ENCODE measurements at places on chromosomes 1 and 21. TPM values are rescaled to one million over a fixed set of nuclear protein-coding genes. Genes with fewer than 3 reads are reported as not detected.

DNA sequence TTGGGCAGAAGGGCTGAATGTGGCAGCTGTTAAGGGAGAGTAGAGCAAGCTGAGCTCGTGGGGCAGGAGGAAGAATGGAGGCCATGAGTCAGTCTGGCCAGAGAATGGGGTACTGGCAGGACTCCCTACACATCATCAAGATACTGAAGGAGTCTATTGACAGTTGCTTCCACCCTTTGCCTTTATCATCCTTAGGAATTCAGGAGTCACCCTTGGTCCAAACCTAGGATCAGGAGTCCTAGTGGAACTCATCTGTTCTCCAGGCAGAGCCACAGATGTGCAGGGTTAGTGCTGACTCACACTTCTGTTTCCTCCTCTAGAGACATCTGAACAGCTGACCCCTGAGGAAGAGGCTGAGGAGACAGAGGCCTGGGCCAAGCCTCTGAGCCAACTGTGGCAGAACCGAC lies 18.7 kb upstream of the ST3GAL3 start:
- no peaks in the 10 kb centered on the region for H3K4me1 ChIP-seq
- peaks cover 100% of the 10 kb centered on the region for H3K36me3 ChIP-seq
- no peak for DNase-seq
- H3K27ac ChIP-seq = no peak overlapping the region

GRCh38 chr1:45488666-45489377 lies 2.1 kb downstream of the TESK2 start:
- DNase-seq = peak; percentile 34
- no peaks in the 10 kb centered on the region for H3K36me3 ChIP-seq
- no peak overlapping the region for H3K4me3 ChIP-seq
- H3K4me1 ChIP-seq = peaks cover 20% of the 10 kb centered on the region
- H3K27me3 ChIP-seq = no peaks in the 10 kb centered on the region
- no peak overlapping the region for H3K27ac ChIP-seq

- H3K36me3 ChIP-seq = no peaks in the 10 kb centered on the region
- no peaks in the 10 kb centered on the region for H3K4me1 ChIP-seq
- H3K27me3 ChIP-seq = no peaks in the 10 kb centered on the region
- peak; percentile 60 for DNase-seq
- no peak overlapping the region for H3K27ac ChIP-seq
These were observed 716.9 kb downstream of the ADGRL2 start for GRCh38 chr1:82517586-82517985.

DNA sequence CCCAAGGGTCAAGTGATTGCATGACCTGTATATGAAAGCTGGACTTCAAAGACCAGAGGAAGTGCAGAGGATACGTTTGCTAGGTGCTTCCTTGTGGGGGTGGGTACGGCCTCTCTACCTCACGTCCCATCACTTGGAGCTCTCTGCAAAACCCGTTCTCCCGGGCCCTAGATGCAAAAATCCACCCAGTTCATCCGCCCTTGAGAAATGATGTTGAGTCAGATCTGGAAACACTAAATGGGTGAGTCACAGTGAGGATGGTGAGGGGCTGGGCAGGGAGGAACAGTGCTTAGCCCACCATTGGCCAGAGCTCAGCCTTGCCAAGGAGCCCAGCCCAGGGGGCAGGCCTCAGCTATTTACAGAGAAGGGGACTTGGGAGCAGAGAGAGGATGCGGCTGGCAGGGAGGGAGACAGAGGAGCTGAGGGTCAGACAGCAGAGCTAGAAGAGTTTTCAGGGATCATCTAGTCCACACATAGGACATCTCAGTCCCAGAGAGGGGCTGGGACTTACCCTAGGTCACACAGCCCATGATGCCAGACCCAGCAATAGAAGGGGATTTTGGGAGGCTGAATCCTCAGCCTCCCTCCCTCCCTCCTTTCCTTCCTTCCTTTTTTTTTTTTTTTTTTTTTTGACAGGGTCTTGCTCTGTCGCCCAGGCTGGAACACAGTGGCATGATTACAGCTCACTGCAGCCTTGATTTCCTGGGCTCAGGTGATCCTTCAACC lies 14.6 kb downstream of the ARHGEF10L start:
- H3K4me1 ChIP-seq = peaks cover 38% of the 10 kb centered on the region
- no peaks in the 10 kb centered on the region for H3K27me3 ChIP-seq
- H3K27ac ChIP-seq = no peak overlapping the region
- no peak for DNase-seq

- DNase-seq = no peak
- H3K4me1 ChIP-seq = no peaks in the 10 kb centered on the region
- no peaks in the 10 kb centered on the region for H3K27me3 ChIP-seq
- no peaks in the 10 kb centered on the region for H3K36me3 ChIP-seq
These were observed 27.5 kb upstream of the SOX13 start for GRCh38 chr1:204045430-204045829.

- no peaks in the 10 kb centered on the region for H3K27me3 ChIP-seq
- no peak for DNase-seq
- H3K4me3 ChIP-seq = no peak overlapping the region
- no peaks in the 10 kb centered on the region for H3K4me1 ChIP-seq
These were observed 32.2 kb upstream of the GADD45A start for GRCh38 chr1:67652800-67653199.

GRCh38 chr1:220500372-220500771 lies 27.6 kb upstream of the MARK1 start:
- H3K36me3 ChIP-seq = no peaks in the 10 kb centered on the region
- no peak for DNase-seq

GRCh38 chr1:34396042-34396441 lies 219.3 kb downstream of the C1orf94 start:
- no peaks in the 10 kb centered on the region for H3K36me3 ChIP-seq
- no peaks in the 10 kb centered on the region for H3K4me1 ChIP-seq
- H3K27me3 ChIP-seq = peaks cover 5% of the 10 kb centered on the region
- DNase-seq = no peak
- no peak overlapping the region for H3K27ac ChIP-seq
- H3K4me3 ChIP-seq = no peak overlapping the region

CFAP298 gene
- total RNA-seq = 25.4 TPM

GALE gene
- total RNA-seq = 35.9 TPM

All from spleen (tissue), 13 donors.